Trophoblast cell (in vitro differentiated cells and primary cell): ENCODE measurements at places on chromosomes 5 and 9.

GRCh38 chr5:56757077-56757476 is 58.3 kb upstream of the MAP3K1 start:
- peak; percentile 45 for DNase-seq

DNA sequence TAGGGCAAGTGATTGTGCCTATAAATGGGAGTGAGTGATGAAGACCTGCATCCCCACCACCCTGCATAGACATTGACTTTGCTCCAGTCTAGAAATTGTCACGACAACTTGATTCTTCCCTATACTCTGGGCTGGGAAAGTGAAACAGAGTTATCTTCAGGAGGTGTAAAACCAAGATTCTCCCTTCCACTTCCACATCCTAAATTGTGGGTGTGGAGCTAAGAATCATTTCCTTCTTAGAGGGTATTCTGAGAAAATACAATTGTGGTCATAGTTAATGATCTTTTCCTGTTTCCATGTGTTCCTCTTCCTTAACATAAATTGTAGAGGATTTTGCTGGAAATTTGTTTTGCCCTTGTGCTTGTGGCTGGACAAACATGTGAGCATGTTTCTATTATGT is 96.8 kb upstream of the PJA2 start:
- no peak for DNase-seq

DNA sequence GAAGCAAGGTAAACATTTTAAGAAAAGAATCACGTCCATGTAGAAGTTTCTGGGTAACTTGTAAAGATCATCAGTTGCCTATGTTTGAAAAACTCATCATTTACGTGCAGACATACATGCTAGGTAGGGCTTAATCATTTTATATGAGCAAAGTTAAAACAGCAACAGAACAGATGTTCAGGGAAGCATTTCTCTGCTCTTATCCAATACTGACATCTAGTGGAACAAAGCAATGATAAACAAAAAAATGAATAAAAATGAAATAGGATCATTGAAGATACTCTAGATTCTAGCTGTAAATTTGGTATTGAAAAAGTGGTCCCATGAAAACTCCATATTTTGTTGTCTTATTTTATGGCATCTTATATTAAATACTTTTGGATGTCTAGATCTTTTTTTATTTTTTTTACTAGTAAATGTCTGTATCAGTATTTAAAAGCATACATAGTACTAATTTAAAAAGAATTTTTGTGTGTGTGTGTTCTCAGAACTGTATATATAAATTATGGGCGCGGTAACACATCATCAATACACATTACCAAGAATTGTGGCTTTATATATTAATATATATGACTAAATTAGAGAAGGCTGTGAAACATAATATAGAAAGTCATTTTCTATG is 1050.2 kb downstream of the CDH12 start:
- DNase-seq = no peak

DNA sequence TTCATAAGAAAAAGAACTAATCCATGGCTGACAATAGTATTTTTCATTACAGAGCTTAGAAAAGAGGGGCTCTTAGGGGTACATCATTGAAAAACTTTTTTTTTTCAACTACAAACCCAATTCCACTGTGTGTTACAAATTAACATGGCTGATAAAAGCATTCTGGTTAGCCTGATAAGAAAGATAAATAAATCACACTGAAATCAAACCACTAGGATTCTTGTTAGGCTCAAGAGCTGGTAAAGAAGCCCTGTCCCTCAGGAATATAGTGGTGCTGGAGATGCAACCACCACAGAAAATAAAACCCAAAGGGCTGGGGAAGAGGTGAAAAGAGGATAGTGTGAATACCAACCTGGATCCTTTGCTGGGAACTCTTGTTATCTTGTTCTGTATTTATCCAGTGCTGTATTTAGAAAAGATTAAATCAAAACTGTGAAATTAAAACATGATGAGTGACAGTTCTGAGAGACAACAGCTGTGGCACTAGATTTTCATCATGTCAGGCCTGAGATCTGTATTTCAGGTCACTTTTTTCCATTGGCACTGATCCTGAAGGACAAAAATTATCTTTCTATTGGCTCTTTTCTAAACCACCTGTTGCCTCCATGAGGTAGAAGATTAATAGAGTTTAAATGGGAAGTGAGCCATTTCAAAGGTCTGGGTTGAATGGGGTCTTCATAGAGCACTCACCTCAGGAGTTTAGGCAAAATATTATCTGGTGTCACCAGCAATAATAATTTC is 118.6 kb downstream of the ARRDC3 start:
- DNase-seq = no peak

- DNase-seq = peak; percentile 77
These were observed 309.6 kb downstream of the EPB41L4A start for GRCh38 chr5:112109331-112110007.

GRCh38 chr9:1458503-1458902 is 408.3 kb downstream of the DMRT2 start:
- peak; percentile 94 for DNase-seq

DNA sequence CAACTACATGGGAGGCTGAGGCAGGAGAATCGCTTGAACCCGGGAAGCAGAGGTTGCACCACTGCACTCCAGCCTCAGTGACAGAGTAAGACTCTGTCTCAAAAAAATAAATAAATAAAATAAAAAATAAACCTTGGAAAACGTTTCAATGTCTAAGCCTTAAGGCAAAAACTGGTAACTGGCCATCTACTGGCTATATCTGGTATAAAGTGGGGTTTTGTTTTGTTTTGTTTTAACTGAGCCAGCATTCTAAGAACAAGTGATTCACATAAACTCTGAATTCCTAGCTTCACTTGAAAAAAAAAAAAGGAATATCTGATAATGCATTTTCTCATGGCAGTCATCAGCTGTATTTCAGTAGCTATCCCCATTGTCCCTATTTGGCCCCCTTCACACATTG is 126.1 kb upstream of the EFNA5 start:
- no peak for DNase-seq

GRCh38 chr5:42944989-42945388 is 95.1 kb downstream of the ANXA2R start:
- peak; percentile 22 for DNase-seq

- DNase-seq = no peak
These were observed 33.5 kb downstream of the PDGFRB start for GRCh38 chr5:150122158-150122510.

DNA sequence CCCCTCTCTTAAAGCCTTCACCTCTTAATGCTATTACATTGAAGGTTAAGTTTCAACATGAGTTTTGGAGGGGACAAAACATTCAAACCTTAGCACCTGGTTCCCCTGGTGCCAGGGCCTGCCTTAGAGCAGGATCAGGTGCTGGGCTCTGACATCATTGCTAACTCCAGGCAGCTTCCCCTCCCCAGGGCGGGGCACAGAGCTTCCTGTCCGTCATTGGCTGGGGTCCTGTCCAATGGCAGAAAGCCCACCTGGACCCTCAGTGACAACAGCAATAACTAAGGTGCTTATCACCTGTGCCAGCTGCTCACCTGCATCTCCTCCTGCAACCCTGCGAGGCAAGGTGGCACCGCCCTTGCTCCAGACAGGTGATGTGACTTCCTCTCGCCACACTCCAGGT is 177.4 kb downstream of the NSG2 start:
- no peak for DNase-seq

- DNase-seq = no peak
These were observed 654.1 kb downstream of the RAB3C start for GRCh38 chr5:59236986-59237385.

GRCh38 chr9:104319198-104319597 is 184.9 kb upstream of the OR13F1 start:
- DNase-seq = no peak

GRCh38 chr9:126856326-126856877 is 4.0 kb upstream of the ZBTB34 start:
- DNase-seq = no peak

GRCh38 chr9:82209797-82210470 is 221.4 kb downstream of the SPATA31D1 start:
- DNase-seq = no peak

GRCh38 chr5:16797951-16798350 is 138.1 kb downstream of the MYO10 start:
- no peak for DNase-seq

- no peak for DNase-seq
These were observed 344.1 kb downstream of the PLK2 start for GRCh38 chr5:58115811-58116210.

- DNase-seq = no peak
These were observed 377.1 kb downstream of the ACTL7B start for GRCh38 chr9:108478431-108479332.

DNA sequence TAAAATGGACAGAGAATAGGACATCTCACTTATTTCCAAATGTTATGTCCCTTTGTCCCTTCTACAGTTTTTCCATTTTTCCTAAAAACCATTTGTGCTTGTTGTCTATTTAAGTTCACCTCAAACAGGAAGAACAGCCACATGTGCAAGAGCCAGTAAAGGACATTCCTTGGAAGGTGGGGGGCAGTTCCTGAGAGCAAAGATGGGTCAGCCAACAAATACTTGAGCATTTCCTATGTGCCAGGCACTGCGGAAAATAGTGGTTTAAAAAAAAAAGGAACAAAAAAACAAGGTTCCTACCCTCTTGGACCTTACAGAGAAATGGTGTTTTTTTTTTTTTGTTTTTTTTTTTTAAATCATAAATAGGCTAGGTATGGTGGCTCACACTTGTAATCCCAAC is 26.8 kb downstream of the ANP32B start:
- DNase-seq = no peak

DNA sequence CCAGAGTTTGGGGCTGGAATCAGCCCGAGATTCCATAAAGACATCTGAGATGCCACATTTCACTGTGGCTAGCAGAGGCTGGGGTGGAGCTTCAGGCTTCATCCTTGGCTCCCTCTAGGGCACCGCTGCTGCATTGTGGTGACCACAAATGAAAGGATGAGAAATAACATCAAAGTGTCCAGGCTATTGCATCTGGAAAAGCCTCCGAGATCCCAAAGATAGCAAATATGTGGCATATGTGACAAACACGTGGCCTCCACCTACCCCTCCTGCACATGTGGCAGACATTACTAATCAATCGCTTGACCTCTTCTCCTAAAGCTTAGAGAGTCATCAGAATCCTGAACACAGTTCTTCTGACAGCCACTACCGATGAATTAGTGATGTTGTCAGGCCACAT is 4.5 kb downstream of the SPARC start:
- no peak for DNase-seq

DNA sequence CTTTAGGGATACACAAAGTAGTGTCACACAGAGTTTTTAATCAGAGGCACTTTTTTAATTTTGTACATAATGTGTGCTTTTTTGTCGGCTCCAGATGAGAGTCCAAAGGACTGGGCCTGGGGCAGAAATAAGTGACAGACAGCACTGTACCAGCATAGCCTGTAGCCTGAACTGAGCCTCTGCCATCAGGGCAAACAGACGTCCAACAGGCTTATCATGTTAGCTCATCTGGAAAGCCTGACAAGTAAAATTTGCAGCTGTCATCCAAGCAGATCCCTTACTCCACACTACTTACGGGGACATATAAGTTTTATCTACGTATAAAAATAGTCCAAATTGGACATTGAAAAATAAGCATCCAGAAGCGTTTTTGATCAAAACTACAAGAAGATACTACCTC is 233.1 kb upstream of the GAS1 start:
- DNase-seq = peak; percentile 86

DNA sequence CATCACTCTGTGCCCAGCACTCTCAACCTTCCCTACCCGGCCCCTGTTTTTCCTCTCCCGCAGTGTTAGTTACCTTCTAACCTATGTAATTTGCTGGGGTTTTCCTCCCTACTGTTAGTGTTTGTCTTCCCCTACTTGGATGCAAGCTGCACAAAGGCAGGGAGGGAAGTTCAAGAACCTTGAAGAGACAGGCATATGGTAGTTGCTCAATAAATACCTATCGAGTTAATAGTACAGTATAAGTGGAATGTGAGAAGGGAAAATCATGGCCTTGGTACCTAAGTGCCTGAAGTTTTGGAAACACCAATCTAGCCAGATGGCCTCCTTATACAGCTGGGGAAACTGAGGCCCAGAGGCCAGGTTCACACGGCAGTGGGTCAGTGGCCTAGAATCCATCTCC is 24.2 kb downstream of the PDGFRB start:
- peak; percentile 36 for DNase-seq

GRCh38 chr9:78408388-78408787 is 111.5 kb downstream of the PSAT1 start:
- no peak for DNase-seq

DNA sequence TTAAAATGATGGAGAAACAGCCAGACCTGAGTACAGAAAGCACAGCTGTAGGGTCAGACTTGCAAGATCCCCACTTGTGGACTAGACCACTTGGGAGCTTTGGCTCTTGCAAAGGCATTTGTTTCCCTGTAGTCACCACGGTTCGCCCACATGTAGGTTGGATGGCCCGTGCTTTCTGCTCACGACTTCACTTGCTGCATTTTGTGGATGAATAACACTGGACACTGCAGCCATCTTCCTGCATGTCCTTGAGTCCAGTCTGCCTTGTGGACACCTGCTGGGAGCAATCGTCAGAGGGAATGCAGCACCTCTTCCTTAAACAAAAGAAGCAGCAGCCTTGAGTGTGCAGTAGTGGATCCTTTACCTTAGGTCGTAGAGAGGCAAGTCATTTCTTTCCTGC is 372.9 kb upstream of the IRX2 start:
- no peak for DNase-seq

GRCh38 chr5:73419465-73420390 is 28.8 kb downstream of the FOXD1 start:
- peak; percentile 4 for DNase-seq

GRCh38 chr9:119802133-119802532 is 432.9 kb upstream of the BRINP1 start:
- no peak for DNase-seq

GRCh38 chr9:33263131-33264002 is 1.1 kb downstream of the BAG1 start:
- DNase-seq = no peak

DNA sequence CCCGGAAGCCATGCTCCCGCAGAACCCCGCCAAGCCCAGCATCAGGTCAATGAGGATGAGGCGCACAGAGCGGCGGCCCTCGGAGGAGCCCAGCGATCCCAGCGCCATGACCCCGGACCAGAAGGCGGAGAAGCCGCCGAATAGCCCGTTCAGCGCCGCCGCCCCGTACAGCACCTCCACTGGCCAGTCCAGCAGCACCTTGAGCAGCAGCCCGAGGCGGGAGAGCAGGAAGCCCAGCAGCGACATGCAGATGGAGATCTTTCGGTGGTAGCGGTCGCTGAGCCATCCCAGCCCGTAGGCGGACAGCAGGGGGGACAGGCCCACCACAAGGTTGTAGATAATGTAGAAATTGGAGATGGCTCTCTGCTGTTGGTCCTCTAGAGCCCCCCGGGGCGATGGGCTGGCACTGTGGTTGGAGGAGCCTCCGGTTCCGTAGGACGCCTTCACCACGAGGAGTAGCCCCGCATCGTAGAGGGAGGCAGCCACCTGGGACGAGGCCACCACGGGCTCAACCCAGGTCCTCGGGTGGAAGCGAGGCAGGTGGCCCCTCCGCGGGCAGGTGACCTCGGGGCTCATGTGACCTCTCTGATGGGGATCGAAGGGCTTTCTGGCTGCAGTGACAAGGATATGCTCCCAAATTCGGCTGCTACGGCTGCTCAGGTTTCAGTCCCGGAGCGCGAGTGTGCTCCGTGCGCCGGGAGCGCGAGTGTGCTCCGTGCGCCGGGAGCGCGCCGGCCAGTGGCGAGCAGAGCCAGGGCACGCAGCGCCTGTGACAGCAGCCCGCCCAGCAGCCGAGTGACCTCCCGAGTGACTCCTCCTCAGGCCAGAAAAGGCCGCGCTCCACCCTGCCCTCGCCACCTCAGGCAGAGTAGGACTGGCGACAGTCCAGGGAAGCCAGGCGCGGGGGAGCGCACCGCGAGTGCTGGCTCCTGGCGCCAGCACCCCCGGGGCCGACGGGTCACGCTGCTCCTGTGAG is at the start of gene SLC46A2:
Gene SLC46A2, minus strand, starts transcription at position 771 of the 976 bp plus-strand sequence. Its CDS starts 195 bp downstream, at position 576.
- no peak for DNase-seq

- DNase-seq = no peak
These were observed 39.1 kb downstream of the FAT2 start for GRCh38 chr5:151551985-151552384.

GRCh38 chr5:81251922-81252321 is 18.8 kb downstream of the CKMT2 start:
- no peak for DNase-seq
